Esophagus squamous epithelium (tissue), 5 donors: ENCODE measurements at places on chromosomes 6 and 20.
A peak's percentile ranks its signal among the peaks of the same experiment; 100 is the strongest.

DNA sequence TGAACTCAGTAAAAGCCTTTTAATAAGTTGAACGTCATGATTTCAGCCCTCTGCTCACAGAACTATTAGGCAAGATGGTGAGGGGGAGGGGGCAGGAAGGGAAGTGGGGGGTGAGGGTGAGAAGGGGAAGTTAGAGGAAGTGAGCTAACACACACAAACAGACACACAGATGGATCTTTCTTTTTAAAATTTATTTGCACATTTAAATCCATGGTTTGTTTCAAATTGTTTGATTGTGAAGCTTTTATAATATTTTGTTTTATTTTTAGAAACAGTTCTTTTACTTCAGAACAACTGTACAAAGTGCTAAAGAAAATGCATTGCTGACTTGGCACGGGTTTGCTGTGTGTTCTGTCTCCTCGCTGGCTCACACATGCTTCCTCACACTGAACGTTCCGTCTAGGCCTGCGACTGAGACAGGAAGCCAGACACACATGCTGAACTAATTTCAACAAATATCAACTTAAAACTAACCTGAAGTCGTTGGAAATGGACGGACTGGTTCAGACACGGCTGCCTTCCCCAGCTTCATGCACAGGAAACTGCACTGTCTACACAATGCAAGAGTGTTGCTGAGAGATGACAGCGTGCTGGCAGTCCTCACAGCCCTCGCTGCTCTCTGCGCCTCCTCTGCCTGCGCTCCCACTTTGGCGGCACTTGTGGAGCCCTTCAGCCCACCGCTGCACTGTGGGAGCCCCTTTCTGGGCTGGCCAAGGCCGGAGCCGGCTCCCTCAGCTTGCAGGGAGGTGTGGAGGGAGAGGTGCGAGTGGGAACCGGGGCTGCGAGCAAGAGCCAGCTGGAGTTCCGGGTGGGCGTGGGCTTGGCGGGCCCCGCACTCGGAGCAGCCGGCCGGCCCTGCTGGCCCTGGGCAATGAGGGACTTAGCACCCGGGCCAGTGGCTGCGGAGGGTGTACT is 8.1 kb upstream of the ZBP1 start:
- peak; percentile 29 for DNase-seq

DNA sequence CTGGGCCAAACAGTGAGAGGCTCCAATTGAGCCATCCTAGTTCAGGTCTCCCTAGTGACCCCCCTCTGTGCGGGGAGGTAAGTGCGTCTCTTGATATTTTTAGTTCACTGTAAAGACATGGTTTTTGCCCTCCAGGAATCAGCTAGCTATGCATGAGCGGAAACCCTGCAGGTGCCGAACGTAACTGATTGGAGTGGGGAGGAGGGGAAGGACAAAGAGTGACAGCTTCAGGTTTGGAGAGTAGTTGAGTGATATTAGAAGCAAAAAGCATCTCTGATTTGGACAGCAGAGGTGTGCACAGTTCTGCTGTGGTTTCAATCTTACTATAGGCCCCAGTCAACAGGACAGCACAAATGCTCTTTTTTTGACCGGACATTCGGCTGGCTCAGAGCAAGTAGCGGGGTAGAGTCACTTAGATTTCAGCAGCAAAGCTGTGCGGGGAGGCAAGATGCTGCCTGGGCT is 31.8 kb downstream of the TBC1D7 start:
- no peak for DNase-seq

DNA sequence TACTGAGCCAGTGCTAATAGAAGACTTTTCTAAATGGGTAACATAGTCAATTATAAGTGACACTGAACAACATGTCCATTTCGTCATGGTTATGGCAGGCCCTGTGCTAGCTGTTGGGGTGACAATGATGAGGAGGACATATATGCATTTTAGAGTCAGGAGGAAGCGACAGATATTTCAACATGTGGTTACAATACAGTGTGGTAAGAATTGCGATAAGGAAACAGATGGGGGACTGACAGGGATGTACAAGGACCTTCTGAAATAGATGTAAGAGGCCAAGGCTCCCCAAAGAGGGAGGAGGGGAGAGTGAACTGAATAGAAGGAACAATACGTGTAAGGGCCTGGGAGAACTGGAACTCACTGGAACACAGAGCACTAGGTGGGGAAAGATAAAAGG is 11.7 kb downstream of the MMP24 start:
- no peak for DNase-seq

GRCh38 chr6:5659467-5659866 is 347.3 kb downstream of the NRN1 start:
- no peak for DNase-seq

- DNase-seq, result no peak
These were observed 8.9 kb upstream of the MICB start for GRCh38 chr6:31489086-31489485.

GRCh38 chr6:157144859-157145568 is 178.3 kb downstream of the TMEM242 start:
- DNase-seq, result no peak

DNA sequence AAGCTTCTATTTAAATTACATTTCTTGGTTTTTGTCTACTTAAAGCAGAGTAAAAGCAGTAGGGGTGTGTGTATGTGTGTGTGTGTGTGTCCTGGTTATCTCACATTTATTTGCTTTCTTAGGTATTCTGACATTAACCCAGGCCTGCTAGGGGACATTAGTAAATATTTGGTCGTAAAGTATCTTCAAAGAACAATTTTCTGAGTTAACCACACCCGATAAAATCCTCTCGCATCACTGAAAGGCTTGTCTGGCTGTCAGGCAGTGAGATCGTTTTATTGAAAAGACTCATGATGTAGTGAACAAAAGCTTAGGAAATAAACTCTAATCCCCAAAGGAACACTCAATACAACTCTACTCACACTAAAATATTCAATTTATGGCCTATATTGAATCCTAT is 77.9 kb downstream of the ZNF217 start:
- no peak for DNase-seq

- no peak for DNase-seq
These were observed 9.5 kb downstream of the PXDC1 start for GRCh38 chr6:3742076-3742425.

GRCh38 chr20:48531505-48531904 is 296.3 kb downstream of the PREX1 start:
- no peak for DNase-seq

DNA sequence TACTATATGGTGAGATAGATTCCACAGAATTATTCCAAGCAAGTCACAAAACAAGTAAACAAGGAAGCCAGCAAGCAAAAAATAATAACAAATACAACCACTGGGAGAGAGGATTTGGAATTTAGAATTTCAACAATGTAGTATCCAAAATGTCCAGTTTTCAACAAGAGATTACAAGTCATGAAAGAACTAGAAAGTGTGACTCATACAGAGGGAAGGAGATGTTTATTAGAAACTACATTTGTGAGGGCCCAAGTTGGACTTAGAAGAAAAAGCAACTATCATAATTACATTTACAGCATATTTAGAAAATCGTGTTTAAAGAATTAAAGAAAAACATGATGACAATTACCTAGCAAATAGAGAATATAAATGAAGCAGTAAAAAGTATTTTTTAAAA is 494.6 kb upstream of the ID4 start:
- no peak for DNase-seq

- DNase-seq, result no peak
These were observed 415.6 kb downstream of the GJA1 start for GRCh38 chr6:121851056-121851455.

DNA sequence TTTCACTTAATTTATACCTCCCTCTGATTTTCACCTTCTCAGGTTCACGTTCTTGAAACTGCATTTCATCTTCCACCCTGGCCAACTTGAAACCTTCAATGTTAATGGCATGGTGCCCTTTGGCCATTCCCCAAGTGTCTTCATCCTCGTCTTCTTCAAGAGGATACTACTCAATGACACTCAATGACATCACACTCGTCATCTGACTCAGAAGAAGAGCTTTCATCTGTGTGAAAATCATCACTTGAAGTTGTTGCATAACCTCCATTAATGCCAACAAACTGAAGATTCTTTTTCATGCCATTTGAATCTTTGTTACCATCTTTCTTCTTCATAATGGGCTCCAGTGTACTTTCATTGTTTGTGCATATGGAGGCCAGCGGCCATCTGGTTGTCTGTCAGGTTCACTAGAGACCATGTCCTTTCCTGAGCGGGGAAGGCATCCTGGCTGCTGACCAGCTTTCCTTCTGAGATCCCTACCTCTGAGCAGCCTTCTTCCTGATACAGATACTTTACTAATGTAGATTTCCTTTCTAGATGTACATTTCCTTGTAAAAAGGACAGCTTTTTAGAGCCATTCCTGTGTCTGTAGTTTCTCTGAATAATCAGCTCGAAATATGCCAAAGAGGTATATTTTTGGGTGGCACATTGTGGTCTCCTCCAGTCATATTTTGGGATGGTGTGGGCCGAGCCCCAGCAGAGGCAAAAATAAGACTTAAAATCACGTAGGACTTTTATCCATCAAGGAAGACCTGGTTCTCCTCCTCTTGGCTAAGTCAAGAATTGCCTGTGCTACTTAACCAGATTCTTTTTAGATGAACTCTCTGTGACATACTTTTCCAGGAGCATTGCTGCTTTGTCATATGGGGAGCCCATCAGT is 21.3 kb downstream of the TRMT6 start:
- DNase-seq, result no peak

DNA sequence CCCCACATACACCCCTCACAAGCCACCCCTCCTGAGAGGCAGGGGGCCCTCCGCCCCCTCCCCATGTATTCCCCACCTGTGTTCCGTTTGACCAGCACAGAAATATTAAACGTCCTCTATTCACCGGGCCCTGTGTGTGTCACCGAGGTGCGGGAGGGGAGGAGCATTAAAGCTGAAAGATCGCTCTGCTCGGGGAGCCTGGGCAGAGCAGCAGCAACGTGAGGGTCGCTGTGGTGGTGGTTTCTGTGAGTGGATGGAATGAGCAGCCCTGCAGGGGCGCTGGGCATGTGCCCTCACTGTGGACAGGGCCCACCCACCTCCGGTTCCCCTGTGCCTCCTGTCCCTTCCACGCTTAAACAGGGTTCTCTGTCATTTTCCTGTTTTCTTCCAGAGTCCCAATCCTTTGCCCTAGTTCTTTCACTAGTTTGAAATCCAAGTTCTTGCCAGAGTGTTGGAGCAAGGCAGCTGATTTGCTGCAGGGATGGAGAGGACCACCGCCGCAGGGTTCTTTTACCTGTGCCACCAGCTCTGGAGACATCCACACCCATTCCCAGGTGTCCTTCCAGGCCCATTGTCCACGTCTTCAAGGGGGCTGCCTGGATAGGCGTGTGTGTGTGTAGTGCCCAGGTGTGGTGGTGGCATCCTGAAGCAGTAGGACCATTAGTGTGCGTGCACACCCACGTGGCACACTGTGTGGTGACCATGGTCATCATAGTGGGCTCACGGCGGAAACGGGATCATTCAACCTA is 37.6 kb upstream of the MDFI start:
- DNase-seq, result no peak

- no peak for DNase-seq
These were observed 286.2 kb upstream of the EXOC2 start for GRCh38 chr6:978937-979685.

- DNase-seq, result no peak
These were observed 108.6 kb downstream of the BANF2 start for GRCh38 chr20:17808357-17808756.

DNA sequence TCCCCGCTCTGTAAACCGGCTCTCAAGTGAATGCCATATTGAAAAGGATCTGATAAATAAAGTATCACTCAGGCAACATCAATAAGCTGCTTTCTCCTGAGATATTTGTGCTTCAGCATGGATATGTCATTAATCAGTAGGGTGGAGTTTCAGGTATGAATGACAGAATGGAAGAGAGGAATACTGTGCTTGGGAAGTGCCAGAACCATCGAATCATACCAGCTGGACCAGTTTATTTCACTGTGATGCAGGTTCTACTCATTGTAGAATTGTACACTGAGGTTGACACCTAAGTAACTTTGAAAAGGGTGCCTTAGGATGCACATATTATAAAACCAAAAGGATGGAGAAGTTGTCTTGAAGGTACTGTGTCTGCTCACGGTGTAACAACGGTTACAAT is 17.9 kb upstream of the TBC1D7 start:
- DNase-seq, result no peak

GRCh38 chr6:80217794-80218193 is 111.3 kb downstream of the BCKDHB start:
- DNase-seq, result no peak

DNA sequence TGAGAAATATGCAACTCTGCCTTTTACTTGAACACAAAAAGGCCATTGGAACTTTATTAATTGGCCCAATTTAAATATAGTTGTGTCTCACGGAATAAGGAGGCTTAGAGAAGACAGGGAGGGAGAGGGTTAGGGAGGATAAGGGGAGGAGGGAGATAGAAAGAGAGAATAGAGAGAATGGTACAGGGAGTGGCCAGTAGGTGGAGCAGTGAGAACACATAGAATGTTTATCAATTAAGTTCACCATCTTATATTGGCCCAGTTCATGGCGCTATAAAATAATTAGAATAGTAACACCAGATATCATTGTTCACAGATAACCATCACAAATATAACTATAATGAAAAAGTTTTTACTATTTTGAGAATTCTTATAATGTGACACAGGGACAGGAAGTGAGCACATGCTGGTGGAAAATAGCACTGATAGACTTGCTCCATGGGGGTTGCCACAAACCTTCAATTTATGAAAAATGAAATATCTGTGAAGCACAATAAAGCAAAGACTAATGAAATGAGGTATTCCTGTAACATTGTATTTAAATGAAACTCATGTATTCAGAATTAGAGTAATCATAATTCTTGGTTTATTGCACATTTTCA is 374.1 kb upstream of the MANEA start:
- no peak for DNase-seq

DNA sequence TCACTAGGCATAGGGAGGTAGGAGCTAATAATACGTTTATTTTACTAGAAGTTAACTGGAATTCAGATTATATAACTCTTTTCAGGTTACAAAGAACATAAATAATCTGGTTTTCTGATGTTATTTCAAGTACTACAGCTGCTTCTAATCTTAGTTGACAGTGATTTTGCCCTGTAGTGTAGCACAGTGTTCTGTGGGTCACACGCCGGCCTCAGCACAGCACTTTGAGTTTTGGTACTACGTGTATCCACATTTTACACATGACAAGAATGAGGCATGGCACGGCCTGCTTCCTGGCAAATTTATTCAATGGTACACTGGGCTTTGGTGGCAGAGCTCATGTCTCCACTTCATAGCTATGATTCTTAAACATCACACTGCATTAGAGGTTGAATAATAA is 1.1 kb downstream of the HFE start:
- DNase-seq, result no peak

DNA sequence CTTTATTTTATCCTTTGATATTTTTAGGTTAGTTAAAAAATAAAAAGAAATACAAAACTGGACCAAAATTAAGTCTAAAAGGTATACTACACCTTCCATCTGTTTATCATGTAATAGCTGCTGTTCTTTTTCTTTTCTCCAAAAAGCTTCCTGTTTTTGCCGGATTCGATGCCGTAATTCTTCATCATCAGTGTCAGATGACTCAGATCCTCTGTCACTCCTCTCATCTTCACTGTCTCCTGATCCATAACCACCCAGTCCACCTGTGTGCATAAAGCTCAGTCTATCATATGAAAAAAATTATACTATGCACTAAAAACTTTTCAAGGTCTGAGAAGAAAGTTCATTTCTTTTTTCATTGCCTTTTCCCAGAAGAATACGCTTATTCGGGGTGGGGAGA is 8.5 kb upstream of the COQ3 start:
- no peak for DNase-seq
